ENCODE measurements at places on chromosomes 3 and 15.
A peak's percentile ranks its signal among the peaks of the same experiment; 100 is the strongest.

DNA sequence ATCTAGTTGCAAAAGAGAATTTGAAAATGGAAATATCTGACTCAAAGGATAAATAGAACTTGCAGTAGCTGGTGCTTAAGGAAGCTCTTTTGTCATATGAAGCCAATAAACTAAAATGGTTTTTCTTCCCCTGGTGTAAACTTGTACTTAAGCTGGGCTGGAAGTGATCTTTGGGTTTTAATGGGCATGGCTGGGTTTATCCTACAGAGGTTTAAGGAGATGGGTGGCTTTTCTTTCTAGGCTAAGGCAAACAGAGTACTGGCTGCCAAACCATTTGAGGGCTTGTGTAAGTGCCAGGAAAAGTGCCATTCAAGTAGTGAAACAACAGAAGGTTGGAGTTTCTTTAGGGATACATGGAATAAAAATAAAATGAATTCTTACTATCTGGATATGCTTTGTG lies 12.1 kb upstream of the UTS2B start:
- no peak for DNase-seq

DNA sequence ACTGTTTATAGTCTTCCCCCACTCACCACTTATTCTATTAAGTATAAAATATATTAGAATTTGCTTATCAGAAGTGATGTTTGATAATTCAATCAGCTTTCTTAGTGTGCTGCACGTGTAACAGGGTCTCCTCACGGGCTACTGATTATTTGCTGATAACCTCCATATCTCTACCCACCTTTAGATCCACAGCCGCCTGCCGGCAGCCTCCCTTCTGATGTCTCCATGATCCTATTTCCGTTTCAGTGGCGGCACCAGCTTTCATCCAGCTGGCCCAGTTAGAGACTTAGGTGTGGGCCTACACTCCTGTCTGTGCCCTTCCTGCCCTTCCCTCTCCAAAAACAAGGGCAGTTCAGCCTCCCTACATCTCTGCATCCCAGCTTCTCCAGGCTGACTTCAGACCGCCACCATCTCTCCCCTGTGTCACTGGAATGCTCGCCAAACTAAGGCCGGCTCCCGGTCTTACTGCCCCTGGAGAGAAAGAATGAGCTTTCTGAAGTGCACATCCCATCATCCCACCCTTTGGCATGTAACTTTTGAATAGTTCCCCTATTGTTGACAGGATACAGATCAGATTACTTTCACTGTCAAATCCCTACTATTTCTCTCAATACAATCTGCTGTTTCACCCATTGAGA lies 76.6 kb upstream of the PRTG start:
- no peak for DNase-seq

DNA sequence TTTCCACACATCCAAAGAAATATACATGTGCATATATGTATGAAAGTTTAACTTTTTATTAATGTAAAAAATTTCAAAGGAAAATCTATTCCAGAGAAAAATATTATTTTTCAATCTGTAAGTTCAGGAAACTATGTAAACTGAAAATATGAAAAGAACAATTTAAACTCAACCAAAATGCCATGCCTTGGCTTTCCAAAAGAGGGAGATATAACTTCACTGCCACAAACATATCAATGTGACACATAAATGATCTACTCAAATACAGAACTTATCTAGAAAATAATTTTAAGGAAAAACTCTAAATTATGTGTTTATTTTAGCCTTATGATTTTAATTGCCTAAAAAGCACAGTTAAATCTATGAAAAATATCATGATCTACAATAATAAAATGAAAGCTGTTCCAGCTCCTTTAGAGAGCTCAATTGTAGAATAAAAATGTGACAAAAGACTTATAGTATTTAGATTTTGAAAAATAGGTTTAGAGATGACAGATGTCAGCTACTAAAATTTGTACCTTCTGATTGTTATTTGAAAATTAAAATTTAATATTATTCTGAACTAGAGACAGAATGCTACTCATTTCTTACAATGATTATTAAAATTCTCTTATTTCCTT lies 94.8 kb downstream of the GBE1 start:
- peak; percentile 64 for DNase-seq

- DNase-seq = peak; percentile 73
Observed at GRCh38 chr3:48194446-48195071, 6.3 kb upstream of the CDC25A start.

DNA sequence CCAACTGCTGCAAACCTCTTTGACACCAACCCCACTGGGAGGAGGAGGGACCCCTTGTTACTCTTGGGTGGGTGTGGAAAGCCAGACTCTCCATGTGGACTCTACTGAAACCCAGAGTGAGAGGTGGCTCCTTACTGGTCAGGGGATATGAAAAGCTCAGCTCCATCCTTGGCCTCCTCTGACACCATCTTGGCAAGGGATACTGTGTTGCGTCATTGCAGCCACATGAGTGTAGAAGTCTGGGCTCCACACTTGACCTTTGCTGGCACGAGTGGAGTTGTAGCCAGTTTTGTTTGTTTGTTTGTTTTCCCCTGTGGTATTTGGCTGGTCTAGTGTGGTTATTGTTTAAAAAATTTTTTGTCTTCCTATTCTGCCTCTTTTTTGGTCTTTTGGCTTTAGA lies 289.1 kb downstream of the GAP43 start:
- DNase-seq = peak; percentile 28

GRCh38 chr15:69910514-69910913 lies 187.2 kb downstream of the TLE3 start:
- DNase-seq = no peak

GRCh38 chr3:116034794-116035193 lies 410.5 kb downstream of the LSAMP start:
- DNase-seq = no peak

DNA sequence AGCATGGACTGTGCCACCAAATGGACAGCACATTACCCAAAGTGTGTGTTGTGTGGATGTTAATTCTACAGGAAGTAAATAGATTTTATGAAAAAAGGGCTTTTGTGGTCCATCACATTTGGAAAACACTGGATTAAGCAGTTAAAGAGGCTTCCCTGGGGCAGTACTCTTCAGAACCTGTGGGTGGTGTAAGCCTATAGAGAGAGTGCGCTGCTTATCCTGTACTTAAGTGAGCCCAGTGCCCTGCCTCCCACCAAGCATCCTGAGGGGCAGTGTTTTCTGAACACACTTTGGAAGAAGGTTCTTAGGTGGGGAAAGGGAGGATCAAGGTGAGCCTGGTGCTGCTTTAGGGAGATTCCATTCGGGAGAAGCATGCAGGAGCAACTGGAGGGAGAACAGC lies 10.9 kb downstream of the TTLL3 start:
- DNase-seq = no peak

DNA sequence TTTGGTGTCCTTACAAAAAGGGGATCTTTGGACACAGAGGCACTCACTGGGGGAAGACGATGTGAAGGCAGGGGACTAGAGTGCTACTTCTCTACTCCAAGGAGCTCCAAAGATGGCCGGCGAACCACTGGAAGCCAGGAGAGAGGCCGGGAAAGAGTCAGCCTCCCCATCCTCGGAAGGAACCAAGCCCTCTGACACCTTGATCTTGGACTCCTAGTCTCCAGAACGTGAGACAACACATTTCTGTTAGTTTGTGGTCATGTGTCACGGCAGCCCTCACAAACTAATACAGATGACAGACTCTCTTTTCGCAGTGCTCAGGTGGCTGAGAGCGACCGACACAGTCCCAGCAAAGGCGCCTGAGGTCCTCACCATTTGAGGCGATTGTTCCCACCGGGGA lies 24.4 kb upstream of the ATP2B2 start:
- DNase-seq = no peak

GRCh38 chr15:41648770-41649169 lies 11.4 kb upstream of the MGA start:
- peak; percentile 42 for DNase-seq

DNA sequence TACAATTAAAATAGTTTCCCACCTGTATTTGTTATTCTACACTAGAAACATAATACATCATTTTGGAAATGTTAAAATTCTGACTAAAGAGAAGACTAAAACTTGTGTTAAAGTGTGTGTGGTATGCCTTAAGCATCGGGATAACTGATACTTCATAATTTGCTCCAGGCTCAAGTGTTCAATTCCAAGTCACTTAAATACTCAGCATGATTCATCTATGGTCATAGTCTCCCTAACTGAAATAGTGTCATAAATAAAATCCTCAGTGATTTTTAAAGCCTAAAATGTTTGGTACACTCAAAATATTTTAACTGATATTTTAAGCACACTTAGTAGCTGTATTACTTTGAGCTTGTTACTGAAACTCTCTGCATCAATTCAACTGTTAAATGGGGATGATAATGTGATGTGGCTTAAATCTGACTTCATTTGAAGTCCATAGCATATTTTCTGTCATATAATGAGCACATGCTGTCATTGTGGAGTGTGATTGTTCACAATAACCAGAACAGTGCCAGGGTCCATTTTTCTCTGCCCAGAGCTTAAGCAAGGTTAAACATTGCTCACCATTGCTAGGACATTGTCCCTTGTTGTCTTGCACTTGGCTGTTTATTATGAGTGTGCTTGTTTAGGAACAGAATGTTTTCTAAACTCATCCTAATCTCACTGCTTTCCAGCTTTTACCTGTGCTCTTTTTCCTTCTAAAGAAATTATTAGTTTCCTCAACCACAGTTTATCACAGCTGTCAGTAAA lies 122.2 kb downstream of the KLHL25 start:
- DNase-seq = peak; percentile 18

DNA sequence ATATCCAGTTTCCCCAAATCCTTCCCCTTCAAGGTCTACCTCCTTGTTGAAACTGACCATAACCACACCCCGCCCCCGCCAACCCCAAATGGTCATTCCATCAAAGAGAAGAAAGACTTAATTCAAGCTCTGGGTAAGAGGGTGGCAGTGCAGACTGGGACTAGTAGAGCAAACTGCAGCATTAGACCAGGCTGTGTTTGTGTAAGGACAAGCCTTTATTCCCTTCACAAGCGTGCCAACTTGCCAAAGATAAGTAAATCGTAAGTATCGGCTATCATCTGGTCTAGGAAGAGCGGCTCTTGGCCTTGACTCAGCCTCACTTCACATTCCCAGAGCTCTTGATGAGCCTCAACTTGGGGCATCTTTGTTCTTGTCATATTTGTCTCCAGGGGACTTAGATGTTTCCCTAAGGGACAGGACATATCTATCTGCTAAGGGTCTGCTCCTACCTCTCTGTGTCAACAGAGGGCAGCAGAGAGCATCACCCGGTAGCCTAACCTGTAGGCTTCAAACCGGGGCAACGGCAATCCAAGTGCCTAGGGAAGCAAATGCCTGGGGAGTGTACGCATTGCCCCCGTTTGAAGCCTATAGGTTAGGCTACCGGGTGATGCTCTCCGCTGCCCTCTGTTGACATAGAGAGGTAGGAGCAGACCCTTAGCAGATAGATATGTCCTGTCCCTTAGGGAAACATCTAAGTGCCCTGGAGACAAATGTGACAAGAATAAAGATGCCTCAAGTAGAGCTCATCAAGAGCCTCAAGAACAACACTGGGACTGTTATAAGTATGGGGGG lies 8.9 kb upstream of the MAP3K13 start:
- peak; percentile 46 for DNase-seq

- DNase-seq = no peak
Observed at GRCh38 chr3:123155471-123156011, 46.2 kb upstream of the SEC22A start.

DNA sequence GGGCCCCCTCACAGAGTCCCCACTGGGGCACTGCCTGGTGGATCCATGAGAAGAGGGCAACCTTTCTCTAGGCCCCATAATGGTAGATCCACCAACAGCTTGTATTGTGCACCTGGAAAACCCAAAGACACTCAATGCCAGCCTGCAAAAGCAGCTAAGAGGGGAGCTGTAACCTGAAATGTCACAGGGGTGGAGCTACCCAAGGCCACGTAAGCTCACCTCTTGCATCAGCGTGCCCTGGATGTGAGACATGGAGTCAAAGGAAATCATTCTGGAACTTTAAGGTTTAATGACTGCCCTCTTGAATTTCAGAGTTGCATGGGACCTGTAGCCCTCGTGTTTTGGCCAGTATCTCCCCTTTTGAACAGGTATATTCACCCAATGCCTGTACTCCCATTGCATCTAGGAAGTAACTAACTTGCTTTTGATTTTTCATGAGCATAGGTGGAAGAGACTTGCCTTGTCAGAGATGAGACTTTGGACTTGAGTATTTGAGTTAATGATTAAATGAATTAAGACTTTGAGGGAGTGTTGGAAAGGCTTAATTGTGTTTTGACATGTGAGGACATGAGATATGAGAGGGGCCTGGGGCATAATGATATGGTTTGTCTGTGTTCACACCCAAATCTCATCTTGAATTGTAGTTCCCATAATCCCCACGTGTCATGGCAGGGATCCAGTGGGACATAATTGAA lies 900.9 kb upstream of the ROBO1 start:
- no peak for DNase-seq

DNA sequence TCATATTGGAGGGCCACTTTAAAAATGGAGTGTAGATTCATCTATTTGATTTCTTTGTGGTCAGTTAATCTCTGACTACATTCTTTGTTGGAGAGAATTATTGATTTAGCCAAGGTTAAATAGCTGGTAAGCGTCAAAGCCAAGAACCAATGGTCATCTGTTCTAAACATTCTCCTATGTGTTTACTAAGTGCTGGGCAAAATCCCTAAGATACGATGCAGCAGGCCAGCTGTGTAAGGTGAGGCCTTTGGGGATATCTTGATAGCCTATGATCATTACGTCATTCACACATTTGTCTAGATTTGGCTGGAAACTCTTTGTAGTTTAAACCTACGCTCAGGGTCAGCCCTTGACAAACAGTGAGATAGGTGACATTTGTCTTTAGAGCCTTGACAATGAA lies 236.2 kb downstream of the NR1D2 start:
- DNase-seq = no peak

DNA sequence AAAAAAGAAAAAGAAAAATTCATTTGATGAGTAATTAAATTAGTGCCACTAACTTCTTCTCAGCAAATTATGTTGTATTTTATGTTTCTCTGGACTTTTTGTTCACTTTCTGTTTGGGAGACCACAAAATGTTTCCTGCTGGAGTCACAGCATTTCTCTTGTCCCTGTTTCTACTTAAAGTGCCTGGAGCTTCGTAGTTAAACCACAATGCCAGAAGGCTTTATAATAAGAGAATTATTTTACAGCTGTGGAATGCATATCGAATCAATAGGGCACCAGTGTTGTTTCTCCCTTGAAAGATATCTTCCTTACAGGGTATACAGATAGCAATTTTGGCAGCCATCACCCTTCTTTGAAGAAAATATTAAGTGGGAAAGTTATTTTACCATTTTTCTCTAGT lies 3.2 kb downstream of the DTWD1 start:
- DNase-seq = peak; percentile 45
